ENCODE measurements at places on chromosomes 16 and 17. TPM values are rescaled to one million over a fixed set of nuclear protein-coding genes. Genes with fewer than 3 reads are reported as not detected.

GRCh38 chr17:76275382-76276068 is 10.4 kb downstream of the UBALD2 start:
- H3K27me3 ChIP-seq, result no peaks in the 10 kb centered on the region
- H3K4me3 ChIP-seq, result no peak overlapping the region
- H3K27ac ChIP-seq, result no peak overlapping the region
- peaks cover 31% of the 10 kb centered on the region for H3K4me1 ChIP-seq
- no peak for DNase-seq
- no peaks in the 10 kb centered on the region for H3K36me3 ChIP-seq

DNA sequence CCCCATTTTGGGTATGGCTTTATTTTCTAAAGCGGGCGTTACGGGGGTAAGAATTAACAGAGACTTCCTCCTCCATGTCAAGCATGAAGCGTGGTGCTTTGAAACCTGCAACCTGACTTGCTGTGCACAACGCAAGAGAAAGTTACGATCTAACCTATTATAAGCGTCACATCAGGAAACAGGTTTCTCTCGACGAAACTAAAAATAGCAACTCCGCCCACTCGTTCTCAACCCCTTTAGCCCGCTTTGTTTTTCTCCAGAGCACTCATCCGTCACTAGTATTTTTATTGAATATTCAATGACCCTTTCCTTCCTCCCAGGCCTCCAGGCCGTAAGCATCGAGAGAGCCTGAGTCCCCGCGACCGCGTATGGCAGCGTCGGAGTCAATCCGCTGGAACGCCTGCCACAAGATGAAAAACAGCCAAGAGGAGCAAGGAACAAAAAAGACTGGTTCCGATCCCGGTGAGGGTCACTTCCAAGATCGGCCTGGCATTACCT is 555 bp downstream of the NUP88 start:
- peak overlapping the region; percentile 87 for H3K4me3 ChIP-seq
- H3K27ac ChIP-seq, result peak overlapping the region; percentile 100
- peaks cover 15% of the 10 kb centered on the region for H3K4me1 ChIP-seq
- peak; percentile 84 for DNase-seq
- H3K27me3 ChIP-seq, result no peaks in the 10 kb centered on the region

GRCh38 chr17:55829995-55830612 is 79.3 kb downstream of the PCTP start:
- H3K36me3 ChIP-seq, result no peaks in the 10 kb centered on the region
- H3K4me3 ChIP-seq, result no peak overlapping the region
- no peak overlapping the region for H3K27ac ChIP-seq
- H3K27me3 ChIP-seq, result no peaks in the 10 kb centered on the region
- no peaks in the 10 kb centered on the region for H3K4me1 ChIP-seq

DNA sequence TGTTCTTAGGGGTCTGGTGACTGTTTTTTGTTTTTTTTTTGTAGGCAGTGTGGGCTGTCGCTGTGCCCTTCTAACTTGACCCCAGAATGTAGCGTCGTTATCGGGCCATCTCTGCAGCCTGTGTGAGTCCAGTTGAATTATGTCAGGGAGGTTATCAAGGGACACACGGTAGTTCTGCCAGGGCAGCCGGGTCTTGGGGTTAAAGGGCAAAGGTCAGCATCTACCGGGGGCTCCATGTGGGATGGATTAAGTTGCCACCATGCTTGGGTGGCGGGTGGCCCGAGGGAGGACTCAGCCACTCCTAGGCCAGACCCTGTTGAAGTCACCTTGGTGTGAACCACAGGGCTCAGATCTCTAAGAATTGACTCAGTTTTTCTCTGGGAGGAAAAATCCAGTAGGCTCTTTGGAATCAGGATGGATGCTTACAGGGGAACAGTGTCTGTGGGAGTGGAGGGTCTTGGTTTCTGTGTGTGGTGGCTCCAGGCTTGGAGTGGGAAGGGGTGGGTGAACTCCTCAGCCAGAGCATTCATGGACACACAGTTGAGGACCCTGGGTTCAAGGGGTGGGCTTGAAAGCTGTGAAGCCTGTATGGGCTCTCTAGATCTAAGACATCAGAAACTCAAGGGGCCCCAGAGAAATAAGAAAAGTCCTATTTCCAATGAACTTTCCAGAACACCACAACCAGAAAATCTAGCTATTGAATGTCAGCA is 191.7 kb downstream of the IRF8 start:
- H3K4me3 ChIP-seq, result no peak overlapping the region
- H3K27me3 ChIP-seq, result no peaks in the 10 kb centered on the region
- no peak for DNase-seq
- H3K36me3 ChIP-seq, result no peaks in the 10 kb centered on the region
- H3K27ac ChIP-seq, result no peak overlapping the region

DNA sequence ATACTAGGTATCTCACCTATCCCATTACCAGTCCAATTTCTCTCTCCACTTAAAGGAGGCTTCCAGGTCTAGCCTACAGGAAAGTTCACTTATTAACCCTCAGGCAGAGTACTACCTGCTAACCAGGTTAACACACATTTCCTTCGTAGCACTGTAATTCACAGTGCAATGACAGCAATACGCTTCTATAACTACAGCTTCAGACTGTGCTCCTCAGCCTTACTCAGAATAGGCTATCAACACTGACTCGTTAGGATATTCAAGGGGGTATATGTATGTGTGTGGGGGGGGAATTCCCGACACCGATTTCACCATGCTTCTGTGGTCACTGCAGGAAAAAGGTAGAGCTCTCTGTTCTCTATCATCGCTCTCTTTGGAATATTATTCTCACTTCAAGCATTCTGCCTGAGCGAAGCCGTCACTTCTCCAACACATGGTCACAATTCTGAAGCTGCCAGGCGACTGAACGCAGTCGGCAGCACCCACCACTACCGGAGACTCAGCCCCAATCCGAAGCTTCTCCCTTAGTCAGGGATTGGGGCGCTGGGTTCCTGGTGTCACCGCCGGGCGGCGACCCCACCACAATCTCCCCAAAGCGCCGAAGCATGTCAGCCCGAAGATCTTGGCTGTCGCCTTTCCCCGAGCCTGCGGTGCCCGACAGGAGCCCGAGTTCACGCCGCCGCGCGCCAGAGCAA is 618 bp downstream of the GGA3 start:
- peaks cover 5% of the 10 kb centered on the region for H3K36me3 ChIP-seq
- peak overlapping the region; percentile 86 for H3K4me3 ChIP-seq
- no peaks in the 10 kb centered on the region for H3K27me3 ChIP-seq
- peak overlapping the region; percentile 99 for H3K27ac ChIP-seq

DNA sequence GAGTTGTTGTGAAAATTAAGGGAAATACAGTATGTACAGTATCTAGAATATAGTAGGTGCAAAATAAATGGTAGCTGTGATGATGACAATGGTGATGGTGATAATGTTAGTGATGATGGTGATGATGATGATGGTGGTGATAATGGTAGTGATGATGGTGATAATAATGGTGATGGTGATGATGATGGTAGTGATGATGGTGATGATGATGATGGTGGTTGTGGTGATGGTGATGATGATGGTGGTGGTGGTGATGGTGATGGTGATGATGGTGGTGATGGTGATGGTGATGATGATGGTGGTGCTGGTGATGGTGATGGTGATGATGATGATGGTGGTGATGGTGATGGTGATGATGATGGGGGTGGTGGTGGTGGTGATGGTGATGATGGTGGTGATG is 91.3 kb upstream of the FOXF1 start:
- no peaks in the 10 kb centered on the region for H3K4me1 ChIP-seq
- H3K27ac ChIP-seq, result no peak overlapping the region
- no peaks in the 10 kb centered on the region for H3K27me3 ChIP-seq

DNA sequence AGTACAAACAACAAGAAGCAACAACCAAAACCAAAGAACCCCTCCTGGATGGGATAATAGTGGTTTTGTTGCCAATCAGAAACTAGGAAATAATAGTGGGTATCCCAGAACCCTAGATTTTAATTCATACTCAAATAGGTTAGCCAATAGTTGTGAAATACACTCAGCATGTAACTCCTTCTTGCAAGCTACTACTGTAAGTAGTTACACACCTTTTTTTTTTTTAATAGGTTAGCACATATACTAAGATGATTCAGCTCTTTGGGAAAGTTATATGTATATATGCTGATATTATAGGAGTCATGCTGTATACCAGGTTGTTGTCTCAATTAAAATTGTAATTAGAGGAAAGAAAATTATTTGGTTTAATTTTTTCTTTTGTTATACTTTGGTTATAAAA is 92.5 kb upstream of the HAS3 start:
- no peaks in the 10 kb centered on the region for H3K27me3 ChIP-seq
- H3K4me1 ChIP-seq, result no peaks in the 10 kb centered on the region
- no peak overlapping the region for H3K4me3 ChIP-seq
- no peaks in the 10 kb centered on the region for H3K36me3 ChIP-seq
- H3K27ac ChIP-seq, result no peak overlapping the region

DNA sequence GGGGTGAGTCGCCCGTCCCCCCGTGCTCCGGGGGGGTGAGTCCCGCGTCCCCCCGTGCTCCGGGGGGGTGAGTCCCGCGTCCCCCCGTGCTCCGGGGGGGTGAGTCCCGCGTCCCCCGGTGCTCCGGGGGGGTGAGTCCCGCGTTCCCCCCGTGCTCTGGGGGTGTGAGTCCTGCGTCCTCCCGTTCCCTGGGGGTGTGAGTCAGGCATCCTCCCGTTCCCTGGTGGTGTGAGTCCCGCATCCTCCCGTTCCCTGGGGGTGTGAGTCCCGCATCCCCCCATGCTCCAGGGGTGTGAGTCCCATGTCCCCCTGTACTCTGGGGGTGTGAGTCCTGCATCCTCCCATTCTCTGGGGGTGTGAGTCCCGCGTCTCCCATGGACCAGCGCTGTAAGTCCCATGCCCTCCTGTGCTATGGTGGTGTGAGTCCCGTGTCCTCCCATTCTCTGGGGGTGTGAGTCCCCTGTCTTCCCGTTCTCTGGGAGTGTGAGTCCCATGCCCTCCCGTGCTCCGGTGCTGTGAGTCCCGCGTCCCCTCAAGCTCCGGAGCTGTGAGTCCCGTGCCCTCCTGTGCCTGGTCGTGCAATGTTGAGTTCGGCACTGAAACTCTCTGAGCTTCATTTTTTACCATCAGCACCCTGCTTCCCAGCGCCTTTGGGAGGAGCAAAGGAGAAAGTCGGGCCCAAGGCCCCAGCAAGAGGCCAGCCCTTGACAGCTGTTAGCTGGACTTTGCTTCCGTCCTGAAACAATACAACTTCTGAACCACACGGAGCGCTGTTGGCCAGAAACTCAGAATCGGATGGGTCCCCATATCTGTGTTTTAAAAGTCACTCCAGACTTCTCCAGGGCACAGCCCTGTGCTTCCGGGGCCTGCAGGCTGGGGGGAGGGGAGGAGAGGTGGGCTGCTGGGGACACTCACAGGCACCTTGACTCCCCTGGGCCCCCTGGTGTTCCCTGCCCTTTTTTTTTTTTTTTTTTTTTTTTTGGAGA is 11.5 kb upstream of the ZC3H18 start:
- no peak overlapping the region for H3K4me3 ChIP-seq
- H3K27ac ChIP-seq, result no peak overlapping the region
- no peaks in the 10 kb centered on the region for H3K36me3 ChIP-seq
- no peak for DNase-seq
- no peaks in the 10 kb centered on the region for H3K4me1 ChIP-seq
- no peaks in the 10 kb centered on the region for H3K27me3 ChIP-seq

GRCh38 chr16:86117756-86118155 is 218.8 kb downstream of the IRF8 start:
- DNase-seq, result no peak
- H3K27me3 ChIP-seq, result no peaks in the 10 kb centered on the region
- no peaks in the 10 kb centered on the region for H3K36me3 ChIP-seq
- no peak overlapping the region for H3K27ac ChIP-seq
- H3K4me3 ChIP-seq, result no peak overlapping the region

GRCh38 chr17:30095507-30096244 is 20.9 kb upstream of the NSRP1 start:
- DNase-seq, result peak; percentile 36
- H3K4me1 ChIP-seq, result peaks cover 3% of the 10 kb centered on the region
- no peaks in the 10 kb centered on the region for H3K27me3 ChIP-seq
- no peaks in the 10 kb centered on the region for H3K36me3 ChIP-seq
- peak overlapping the region; percentile 15 for H3K27ac ChIP-seq
- no peak overlapping the region for H3K4me3 ChIP-seq

DNA sequence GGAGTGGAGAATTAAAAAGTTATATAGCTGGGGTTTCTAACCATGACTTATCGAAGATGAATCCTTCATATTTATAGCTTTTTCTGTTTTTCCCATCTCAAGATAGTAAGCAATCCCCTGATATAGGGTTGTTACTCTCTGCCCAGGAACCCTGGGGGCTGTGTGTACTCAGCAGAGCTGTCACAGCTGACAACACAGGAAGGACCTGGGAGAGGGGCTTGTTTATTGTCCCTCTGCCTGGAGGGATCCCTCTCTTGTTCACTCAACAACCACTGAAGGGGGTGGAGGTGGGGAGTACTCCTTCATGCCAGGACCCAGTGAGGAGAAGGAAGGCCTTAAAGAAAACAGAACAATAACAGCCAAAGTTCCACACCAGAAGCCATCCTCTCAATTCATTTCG is 19.8 kb downstream of the ASIC2 start:
- no peaks in the 10 kb centered on the region for H3K36me3 ChIP-seq
- no peak overlapping the region for H3K27ac ChIP-seq
- H3K4me3 ChIP-seq, result no peak overlapping the region

GRCh38 chr17:47895347-47895855 is 635 bp upstream of the SP2 start:
- H3K27ac ChIP-seq, result peak overlapping the region; percentile 90
- peak overlapping the region; percentile 95 for H3K4me3 ChIP-seq
- peaks cover 16% of the 10 kb centered on the region for H3K4me1 ChIP-seq
- H3K27me3 ChIP-seq, result no peaks in the 10 kb centered on the region

- peak; percentile 85 for DNase-seq
- H3K27ac ChIP-seq, result peak overlapping the region; percentile 90
- H3K4me1 ChIP-seq, result peaks cover 43% of the 10 kb centered on the region
These were observed 13.6 kb upstream of the EEF2K start for GRCh38 chr16:22192261-22193062.

DNA sequence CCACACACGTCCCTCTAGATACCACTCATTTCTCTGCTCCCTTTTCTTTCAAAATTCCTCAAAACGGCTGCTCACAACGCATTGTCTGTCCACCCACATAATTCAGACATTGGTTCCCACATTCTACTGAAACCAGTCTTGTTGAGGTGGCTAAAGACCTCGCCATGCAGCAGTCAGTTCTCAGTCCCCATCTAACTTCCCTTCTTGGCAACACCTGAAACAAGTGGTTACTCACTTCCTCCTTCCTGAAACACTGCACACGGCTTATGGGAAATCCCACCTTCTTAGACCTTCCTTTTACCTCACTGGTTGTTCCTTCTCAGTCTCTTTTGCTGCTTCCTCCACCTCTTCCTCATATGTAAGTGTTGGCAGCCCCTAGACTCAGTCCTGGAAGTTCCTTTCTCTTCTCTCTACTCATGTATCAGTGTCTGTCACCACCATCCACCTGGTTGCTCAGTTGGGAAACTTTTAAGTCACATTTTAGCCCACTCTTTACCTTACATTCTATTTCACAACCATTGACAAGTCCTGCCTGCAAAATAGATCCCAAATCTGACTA is 277.1 kb downstream of the CEP112 start:
- H3K36me3 ChIP-seq, result no peaks in the 10 kb centered on the region
- H3K27ac ChIP-seq, result peak overlapping the region; percentile 33

Gene QRICH2
- 0.35 TPM for total RNA-seq

Gene ARHGAP23
- 5.8 TPM for total RNA-seq

Gene CACNG3
- total RNA-seq, result not detected

Gene CRYM
- 4.8 TPM for total RNA-seq

Gene ZSWIM7
- total RNA-seq, result 8.2 TPM

Gene SLC38A8
- total RNA-seq, result not detected

Data from GM12878 (cell line).